ENCODE measurements at places on chromosomes 11 and 22.

- DNase-seq: no peak
Observed at GRCh38 chr22:46462726-46463371, 74.6 kb downstream of the CELSR1 start.

DNA sequence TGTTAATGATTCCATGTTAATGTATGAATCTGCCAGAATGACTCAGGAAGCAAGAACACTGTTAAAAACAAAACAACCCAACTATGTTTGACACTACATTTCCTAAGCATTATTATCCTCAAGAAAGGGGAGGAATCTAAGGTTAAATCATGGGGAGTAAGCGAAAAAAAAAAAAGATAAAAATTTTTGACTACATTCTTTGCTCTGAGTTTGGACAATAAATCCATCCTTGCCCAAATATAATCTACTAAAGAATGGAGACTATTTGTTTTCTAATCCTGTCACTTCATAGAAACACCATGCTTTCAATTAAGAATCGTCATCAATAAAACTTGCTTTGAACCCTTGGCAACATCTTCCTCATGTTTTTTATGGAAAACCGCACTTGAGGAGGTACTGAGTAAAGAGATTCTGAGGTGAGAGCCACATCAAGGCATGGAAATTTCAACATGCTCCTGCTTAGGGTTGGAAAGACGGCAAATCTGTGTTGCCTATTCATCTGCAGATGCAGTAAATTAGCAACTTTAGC lies 9.7 kb downstream of the MAML2 start:
- no peak for DNase-seq

GRCh38 chr22:47123006-47123826 lies 360.8 kb downstream of the TBC1D22A start:
- DNase-seq: no peak

GRCh38 chr11:69636512-69637197 lies 4.3 kb upstream of the CCND1 start:
- DNase-seq: peak; percentile 78

DNA sequence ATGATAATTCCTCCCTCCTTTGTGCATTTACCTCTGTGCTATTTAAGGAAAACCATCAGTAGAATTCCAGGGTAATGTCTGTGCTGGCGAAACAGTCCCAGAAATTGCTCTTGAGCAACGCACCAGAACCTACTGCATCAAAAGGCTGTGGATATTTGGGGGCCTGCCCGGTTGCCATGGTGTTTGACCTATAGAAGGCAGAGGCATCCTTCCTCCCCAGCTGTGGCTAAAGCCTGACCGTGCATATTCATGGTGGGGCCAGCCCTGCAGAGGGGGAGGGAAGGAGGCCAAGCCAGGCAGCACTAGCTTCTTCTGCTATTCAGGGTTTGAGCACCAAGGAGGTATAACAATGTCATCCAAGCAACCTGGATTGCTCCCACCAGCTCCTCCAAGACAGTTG lies 215.0 kb upstream of the E2F8 start:
- DNase-seq: no peak

DNA sequence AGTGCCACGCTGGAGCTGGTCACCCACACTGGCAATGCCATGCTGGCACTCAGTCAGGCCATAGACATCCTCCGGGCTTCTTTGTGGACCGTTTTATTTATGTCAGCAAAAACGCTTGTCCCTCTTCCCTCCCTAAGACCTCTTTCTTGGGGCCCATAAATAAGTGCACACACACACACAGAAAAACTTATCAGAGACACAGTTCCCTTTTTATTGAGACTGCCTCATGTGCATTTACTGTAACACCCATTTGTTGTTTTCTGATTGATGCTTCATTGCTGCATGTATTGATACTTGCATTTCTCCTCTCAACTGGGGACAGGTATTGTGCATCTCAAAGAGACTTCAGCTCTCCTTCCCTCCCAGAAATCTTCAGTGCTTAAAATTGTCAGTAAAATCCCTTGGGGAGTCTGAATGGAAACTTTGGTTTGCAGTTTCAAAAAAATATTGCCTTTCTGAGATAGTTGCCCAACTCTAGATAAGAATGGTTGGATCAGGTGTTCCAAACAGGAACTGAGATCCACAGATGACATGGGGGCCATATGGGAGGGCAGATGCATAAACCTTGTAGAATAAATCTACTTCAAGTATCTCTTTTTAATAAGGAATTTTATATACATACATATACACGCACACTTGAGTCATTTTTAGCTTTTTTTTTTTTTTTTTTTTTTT lies 50.9 kb downstream of the PPP2R1B start:
- DNase-seq: no peak

DNA sequence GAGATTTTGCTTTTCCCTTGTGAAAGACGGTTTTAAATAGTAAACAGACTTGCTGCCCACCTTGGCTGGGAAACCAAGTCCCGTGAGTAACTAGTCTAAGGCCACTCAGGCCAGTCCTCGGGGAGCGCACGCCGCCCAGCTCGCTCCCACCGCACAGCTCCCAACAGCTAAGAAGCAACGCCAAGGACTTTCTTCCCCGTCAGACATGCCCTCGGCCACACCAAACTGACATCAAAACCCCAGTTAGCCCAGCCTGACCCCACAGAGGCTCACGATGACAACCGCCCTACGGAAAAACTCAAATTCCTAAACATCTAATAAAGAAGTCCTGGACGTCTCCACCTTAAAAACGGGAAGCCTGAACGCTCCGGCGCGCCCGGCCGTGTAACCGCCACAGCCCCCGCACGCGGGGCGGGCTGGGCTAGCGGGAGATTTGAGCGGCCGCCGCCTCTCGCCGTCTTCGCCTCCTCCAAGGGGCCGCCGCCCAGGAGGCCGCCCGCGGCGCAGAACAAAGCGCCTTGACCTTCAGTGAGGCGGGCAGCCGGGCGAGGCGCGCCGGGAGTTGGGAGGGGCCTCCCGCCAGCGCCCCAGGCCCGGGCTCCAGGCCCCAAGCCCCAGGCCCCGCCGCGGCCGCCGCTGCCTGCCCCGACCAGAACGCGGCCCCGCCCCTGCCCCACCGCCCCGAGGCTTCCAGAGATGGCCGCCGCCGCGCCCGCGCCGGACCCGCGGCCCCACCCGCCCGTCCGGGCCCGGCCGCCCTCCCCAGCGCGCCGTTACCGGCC lies 486 bp downstream of the NAP1L4 start:
- no peak for DNase-seq

- DNase-seq: no peak
Observed at GRCh38 chr11:6197466-6198200, 1.4 kb upstream of the OR52W1 start.

- no peak for DNase-seq
Observed at GRCh38 chr22:32628628-32629572, 154.3 kb downstream of the FBXO7 start.

- DNase-seq: no peak
Observed at GRCh38 chr11:69377953-69378302, 84.0 kb downstream of the MYEOV start.

DNA sequence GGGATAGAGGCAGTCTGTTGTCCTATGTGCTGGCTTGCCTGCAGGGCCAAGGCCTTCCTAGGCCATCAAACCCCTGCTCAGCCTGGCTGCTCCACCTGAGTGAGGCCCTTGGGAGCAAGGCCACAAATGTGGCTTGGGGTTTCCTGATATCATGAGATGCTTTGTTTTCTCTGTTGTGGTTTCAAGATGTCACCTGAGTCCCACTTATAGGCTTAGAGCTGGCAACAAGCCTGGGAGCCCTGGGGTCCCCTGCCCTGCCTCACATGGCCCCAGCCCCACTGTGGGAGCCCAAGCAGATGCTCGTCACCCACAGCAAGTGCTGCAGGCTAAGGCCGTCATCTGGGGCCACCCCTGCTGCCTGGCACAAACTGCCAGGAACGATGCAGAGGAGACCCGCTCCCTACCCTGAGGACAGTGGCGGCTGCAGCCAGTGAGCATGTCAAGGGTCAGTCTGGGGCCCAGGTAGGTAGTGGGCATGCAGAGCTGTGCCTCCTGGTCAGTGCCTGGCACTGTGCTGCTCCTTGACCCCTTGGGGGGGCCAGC lies 75.4 kb upstream of the KCNQ1OT1 start:
- no peak for DNase-seq

GRCh38 chr22:37198258-37199102 lies 10.4 kb upstream of the C1QTNF6 start:
- DNase-seq: peak; percentile 72

DNA sequence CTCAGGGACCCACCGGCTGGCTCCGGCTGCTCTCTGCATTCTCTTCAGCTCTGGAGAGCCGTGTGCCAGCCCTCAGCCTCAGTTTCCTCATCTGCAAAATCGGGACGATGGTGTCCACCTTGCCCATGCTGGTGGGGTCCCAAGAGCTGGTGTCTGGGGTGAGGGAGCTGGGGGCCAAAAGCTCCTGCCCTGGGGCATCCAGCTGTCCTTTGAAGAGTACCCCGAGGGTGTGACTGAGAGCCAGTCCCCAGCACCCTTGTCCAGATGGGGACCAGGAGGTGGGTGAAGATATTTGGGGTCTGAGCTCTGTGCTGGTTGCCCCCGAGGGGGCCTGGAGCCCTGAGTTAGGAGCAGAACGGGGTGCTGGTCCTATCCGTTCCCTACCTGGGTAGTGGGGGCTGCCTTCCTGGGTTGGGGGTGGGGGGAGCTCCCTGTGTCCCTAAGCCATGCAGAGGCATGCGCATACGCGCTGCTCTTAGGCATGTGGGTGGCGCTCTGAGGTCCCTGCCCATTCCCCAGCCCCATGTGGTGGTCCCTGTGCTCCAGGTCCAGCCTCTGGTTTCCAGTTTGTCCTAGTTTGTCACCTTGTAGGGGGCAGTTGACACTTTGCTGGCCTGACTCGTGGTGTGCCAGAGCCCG lies 4.9 kb downstream of the LRP5 start:
- DNase-seq: no peak

DNA sequence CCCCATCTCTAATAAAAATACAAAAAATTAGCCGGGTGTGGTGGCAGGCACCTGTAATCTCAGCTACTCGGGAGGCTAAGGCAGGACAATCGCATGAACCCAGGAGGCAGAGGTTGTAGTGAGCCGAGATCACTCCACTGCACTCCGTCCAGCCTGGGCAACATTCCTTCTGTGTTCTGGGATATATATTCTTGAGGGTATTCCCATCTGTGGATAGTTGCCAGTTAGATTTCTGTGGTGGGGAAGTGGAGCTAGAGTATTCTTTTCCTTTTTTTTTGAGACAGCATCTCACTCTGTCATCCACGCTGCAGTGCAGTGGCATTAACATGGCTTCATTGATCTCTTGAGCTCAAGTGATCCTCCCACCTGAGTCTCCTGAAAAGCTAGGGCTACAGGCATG lies 9.1 kb upstream of the ZNF74 start:
- no peak for DNase-seq

GRCh38 chr22:50252082-50253045 lies 1.3 kb upstream of the HDAC10 start:
- DNase-seq: peak; percentile 77

GRCh38 chr11:62923601-62924411 lies 2.6 kb upstream of the CHRM1 start:
- no peak for DNase-seq

GRCh38 chr11:6962141-6962540 lies 35.9 kb downstream of the ZNF215 start:
- DNase-seq: no peak

DNA sequence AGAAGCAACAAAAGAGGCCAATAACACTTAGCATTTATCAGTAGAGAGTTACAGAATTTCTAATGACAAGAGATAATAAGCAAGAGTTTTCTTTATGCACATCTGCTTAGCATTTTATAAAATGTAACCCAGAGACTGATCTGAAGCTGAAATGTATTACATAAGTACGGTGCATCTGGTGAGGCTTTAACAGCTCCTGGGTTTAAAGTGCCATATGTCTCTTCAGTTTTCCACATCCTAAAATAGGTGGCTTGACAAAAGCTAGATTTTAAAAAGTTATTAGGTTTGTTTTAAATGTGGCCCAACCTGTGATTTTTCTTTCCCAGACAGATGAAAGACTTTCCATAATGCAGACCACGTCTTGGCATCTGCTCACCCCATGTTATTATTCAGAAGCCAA lies 620.7 kb upstream of the ARHGAP42 start:
- no peak for DNase-seq

DNA sequence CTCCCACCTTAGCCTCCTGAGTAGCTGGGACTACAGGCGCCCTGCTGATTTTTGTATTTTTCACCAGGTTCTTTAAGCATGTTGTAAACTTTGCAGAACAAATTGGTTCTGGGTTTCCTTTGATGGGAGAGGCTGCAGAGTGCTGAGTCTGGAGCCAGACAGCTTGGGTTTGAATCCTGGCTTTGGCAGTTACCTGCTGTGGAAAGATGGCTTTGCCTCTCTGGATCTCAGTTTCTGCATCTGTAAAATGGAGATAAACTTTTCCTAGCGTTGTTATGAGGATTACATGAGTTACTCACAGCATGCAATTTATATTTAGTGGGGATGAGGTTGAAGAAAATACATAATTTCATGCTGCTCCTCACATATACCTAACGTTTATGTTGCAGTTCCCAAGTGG lies 19.1 kb downstream of the ZNRF3 start:
- no peak for DNase-seq

- DNase-seq: peak; percentile 57
Observed at GRCh38 chr11:28834877-28835276, 726.7 kb downstream of the METTL15 start.

- no peak for DNase-seq
Observed at GRCh38 chr22:22886546-22886945, 1.1 kb upstream of the IGLL5 start.

GRCh38 chr22:33144721-33145120 lies 86.5 kb upstream of the SYN3 start:
- DNase-seq: no peak

GRCh38 chr11:43879789-43880639 lies 617 bp upstream of the ALKBH3 start:
- DNase-seq: no peak

- no peak for DNase-seq
Observed at GRCh38 chr11:104275992-104276391, 112.0 kb upstream of the PDGFD start.

GRCh38 chr11:26704249-26704648 lies 17.6 kb downstream of the SLC5A12 start:
- DNase-seq: no peak

GRCh38 chr11:9726321-9727022 lies 62.6 kb downstream of the SWAP70 start:
- no peak for DNase-seq

GRCh38 chr22:27541836-27542235 lies 259.7 kb downstream of the MN1 start:
- DNase-seq: no peak

DNA sequence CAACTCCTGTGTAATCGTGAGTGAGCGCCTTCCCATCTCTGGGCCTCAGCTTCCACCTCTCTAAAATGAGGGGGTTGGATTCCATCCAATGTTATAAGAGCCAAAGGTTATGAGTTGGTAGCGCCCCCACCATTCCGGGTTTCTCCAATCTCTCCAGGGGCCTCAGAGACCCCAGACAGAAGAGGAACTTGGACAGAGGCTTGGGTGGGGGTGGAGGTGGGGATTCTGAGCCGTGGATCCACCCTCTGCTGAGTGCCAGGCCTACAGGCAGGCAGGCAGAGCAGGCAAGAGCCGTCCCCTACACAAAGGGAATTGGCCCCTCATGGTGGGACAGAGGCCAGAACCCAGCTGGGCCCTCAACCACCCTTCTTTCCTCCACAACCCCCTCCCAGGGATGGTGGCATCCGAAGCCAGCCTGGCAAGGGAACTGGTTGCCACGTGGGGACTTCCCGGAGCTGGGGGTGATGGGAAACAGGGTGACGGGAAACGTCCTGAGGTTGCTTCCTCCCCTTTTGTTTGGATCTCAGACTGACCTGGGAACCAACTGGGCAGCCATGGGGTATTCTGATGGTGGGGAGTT lies 31.8 kb downstream of the TXN2 start:
- no peak for DNase-seq

GRCh38 chr22:35311551-35311999 lies 11.9 kb downstream of the TOM1 start:
- no peak for DNase-seq

- no peak for DNase-seq
Observed at GRCh38 chr11:80317612-80318011, 876.8 kb upstream of the TENM4 start.
